ENCODE measurements at places on chromosomes 16 and 17.

GRCh38 chr17:55606488-55606815 lies 95.2 kb upstream of the SMIM36 start:
- no peak for DNase-seq

- no peak for DNase-seq
These were observed 122.4 kb upstream of the TMEM97 start for GRCh38 chr17:28196636-28197035.

- no peak for DNase-seq
These were observed 141.3 kb upstream of the CDH8 start for GRCh38 chr16:62177351-62178203.

- DNase-seq: no peak
These were observed 45.0 kb downstream of the SLC7A5 start for GRCh38 chr16:87824016-87824990.

DNA sequence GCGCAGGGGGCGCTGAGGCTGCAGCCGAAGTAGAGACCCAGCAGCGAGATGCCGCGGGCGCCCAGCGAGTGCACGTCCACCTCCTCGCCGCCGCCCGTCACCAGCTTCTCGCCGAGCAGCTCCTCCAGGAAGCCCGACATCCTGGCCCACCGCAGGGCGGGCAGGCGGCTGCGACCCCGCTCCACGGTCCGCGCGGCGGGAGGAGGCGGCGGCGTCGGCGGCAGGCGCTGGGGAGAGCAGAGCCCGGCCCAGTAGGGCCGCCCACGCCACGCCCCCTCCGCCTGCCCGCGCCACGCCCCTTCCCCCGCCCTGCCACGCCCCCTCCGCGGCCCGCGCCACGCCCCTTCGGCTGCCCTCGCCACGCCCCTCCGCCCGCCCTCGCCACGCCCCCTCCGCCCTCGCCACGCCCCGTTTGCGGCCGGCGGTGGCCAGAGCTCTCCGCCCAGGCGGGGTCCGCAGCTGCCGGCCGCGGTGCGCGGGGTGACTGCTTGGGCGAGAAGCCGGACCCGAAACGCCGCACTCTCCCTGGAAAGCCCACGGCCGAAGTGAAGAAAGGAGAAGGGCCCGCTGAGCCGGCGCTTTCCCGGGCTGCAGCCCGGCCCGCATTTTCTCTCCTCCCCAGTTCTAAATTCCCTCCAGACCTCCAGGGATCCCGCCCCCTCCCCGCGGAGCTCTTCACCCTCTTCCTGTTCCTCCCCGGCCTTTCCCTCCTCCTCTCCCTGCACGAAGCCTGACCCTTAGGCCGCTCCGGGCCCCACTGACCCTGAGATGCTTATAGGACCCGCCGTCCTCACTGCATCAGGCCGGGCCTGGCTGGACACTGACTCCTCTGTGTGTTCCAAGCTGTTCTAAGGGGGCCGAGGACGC lies at the start of gene NXN:
Gene NXN (minus strand): TSS at position 238 of the 867 bp plus-strand sequence.
- peak; percentile 79 for DNase-seq
